ENCODE measurements at places on chromosomes 13 and 19. TPM values are rescaled to one million over a fixed set of nuclear protein-coding genes. Genes with fewer than 3 reads are reported as not detected.

The ASPDH gene
- total RNA-seq = not detected

The TYK2 gene
- total RNA-seq = 95.4 TPM

DNA sequence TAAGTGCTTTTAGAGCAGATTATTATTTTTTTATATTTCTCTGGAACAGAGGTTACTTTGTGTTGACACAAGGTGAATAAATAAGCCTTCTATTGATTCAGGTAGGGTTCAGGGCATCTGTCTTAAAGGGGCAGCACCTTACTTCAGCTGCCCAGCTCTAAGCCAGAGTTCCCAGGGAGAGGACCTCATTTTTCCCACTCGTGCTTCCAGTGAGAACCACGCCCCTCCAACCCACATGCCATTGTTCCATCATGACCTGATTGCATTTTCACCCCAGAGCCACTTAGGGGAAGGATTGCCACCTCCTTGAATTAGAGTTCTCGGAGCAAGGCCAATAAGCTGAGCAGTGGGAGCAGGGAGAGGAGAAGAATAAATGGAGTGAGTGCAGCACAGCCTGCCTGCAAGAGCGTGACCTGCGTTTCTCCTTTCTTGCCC is 104.3 kb upstream of the FRY start:
- DNase-seq = no peak

- no peak for DNase-seq
These were observed 799.2 kb downstream of the GPC5 start for GRCh38 chr13:92197669-92198068.

GRCh38 chr19:13302526-13303270 is 152.5 kb downstream of the IER2 start:
- DNase-seq = no peak

- no peak for DNase-seq
These were observed 79.0 kb upstream of the ZNF536 start for GRCh38 chr19:30293051-30293785.

GRCh38 chr13:98353750-98354149 is 176.7 kb upstream of the RNF113B start:
- DNase-seq = no peak

DNA sequence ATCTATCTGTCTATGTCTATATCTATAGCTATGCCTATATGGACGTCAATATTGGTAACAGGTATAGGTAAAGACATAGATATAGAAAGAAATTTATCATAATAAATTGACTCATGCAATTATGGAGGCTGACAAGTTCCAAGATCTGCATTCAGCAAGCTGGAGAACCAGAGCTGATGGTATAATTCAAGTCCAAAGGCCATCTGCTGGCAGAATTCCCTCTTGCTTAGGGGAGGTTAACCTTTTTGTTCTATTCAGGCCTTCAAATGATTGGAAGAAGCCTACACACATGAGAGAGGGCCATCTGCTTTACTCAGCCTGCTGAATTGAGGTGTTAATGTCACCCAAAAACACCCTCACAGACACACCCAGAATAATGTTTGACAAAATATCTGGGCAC is 10.8 kb downstream of the RASL11A start:
- DNase-seq = no peak

GRCh38 chr19:28519952-28520861 is 692.7 kb downstream of the UQCRFS1 start:
- DNase-seq = no peak

DNA sequence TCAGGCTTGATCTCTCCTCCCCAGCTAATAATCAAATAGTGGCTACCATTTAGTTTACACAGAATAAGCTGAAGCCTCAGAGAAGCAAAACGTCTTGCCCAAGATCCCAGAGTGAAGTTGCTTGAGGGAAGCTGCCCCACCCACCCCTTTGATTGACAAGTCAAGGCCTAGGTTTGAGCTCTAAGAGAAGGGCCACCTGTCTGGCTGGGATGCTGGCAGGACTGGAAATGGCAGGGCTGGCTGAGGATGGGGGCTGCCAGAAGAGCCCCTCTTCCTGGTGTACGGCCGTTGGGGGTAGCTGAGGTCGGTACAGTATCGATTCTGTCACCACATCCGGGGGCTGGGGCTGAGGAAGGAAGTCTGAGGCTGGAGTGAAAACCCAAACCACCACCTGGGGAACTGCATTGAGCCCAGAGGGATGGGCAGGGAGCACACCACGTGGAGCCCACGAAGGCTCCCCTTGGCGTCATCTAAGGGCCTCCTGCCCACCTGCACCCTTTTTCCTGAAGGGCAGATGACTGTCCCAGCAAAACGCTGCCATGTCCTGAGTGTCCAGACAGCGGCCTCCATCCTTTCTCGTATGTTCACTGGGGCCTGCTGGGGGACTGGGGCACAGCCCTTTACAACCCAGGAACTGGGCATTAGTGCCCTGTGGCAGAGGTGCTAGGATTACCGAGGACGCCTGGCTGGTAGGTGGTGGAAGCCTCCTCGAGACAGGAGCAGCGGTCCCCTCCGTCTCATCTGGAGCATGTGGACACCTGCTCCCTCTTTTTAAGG is 1.4 kb upstream of the PRKD2 start:
- no peak for DNase-seq

DNA sequence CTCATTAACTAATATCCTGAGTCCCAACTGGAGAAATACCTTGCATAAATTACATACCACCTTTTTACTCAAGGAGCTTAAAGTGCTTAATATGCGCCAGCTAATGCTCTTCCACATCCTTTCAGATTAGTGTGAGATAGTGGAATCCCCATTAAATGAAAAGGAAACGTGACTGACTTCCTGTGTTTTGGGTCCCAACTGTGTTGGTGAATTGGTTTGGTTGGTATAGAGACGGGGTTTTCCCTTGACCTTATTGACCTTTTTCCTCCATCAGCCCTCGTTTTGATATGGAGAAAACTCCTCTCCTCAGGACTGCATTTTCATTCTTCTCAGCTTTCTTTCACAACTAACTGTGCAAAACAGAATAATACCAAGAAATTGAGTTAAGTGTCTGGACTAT is 163.5 kb downstream of the PAN3 start:
- DNase-seq = no peak
